ENCODE measurements at places on chromosomes 4 and X.

DNA sequence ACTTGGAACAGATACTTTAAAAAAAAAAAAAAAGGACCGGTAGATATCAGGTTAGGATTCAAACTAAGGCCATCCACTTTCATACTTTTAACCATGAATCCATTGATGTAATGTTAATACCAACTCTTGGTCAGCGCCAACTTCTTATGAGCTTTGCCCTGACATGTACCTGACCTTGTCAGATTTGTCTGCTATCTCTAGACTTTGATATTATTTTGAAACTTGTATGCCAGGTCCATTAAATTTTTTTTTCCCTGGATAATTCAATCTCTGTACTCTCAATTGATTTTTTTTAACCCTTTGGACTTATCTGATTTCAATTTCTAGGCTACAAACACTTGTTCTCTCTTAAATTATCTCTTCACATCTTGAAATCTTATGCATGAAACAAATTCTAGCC is 27.2 kb upstream of the UGT2B7 start:
- DNase-seq: no peak

GRCh38 chr4:7857238-7857701 is 82.4 kb downstream of the AFAP1 start:
- no peak for DNase-seq

- DNase-seq: peak; percentile 25
These were observed 876 bp downstream of the KLHL2 start for GRCh38 chr4:165208221-165208652.

GRCh38 chr4:159722918-159723317 is 620.0 kb downstream of the RAPGEF2 start:
- DNase-seq: no peak

- no peak for DNase-seq
These were observed 60.7 kb upstream of the PAK3 start for GRCh38 chrX:111035256-111035655.

GRCh38 chrX:145716226-145716625 is 101.4 kb upstream of the SLITRK2 start:
- no peak for DNase-seq

- DNase-seq: no peak
These were observed 179.7 kb downstream of the ASMT start for GRCh38 chrX:1794586-1794985.

DNA sequence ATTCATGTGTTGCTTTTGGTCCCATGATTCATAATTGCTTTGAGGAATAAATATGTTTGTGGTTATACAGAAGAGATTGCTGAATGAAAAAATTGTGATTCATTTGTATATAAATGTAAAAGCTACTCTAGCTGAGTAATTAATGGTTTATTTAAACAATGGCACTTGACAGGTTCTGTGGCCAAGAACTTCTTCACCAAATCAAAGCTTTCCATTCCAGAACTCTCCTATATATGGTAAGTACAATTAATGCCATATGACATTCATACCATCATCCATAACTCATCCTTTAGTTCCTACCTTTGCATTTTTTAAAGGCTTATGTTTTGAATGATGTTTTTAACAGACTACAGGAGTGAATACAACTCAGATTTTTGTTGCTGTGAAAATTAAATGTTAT is 105.8 kb downstream of the REPS2 start:
- no peak for DNase-seq

- DNase-seq: no peak
These were observed 127.8 kb downstream of the MAGEE1 start for GRCh38 chrX:76555269-76555668.

- DNase-seq: peak; percentile 7
These were observed 2.0 kb upstream of the CFAP97 start for GRCh38 chr4:185205697-185206342.

DNA sequence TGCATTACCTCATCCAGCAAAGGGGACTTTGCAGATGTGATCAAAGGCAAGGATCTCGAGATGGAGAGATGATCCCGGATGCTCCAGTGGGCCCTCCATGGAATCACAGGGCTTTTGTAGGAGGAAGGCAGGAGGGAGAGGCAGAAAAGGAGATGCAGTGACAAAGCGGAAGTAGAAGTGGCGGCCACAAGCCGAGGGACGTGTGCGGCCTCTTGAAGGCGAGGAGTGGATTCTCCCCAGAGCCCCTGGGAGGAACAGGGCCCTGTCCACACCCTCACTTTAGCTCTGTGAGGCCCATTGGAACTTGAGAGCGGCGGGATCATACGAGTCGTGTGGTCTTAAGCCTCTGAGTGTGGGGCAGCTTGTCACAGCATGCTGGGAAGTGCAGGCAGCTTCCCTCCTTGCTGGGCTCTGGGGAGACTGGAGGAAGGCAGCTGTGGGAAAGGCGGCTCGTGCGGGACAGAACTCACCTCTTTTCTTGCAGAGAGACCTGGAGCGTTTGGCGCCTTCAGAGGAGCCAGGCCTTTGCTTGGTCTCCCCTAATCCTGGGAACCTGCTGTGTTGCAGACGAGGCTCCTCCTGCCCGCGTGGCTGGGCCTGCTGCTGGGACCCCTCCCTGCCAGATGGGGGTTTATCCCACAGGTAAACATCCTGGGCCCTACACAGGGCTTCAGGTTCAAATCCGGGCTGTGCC is 10.2 kb downstream of the SH3TC1 start:
- DNase-seq: no peak

- DNase-seq: peak; percentile 71
These were observed 3.7 kb upstream of the BEX4 start for GRCh38 chrX:103211012-103211715.

GRCh38 chr4:10873809-10874208 is 189.2 kb upstream of the CLNK start:
- no peak for DNase-seq

GRCh38 chr4:122091836-122092405 is 60.2 kb upstream of the BLTP1 start:
- no peak for DNase-seq

GRCh38 chrX:14351611-14352303 is 177.6 kb upstream of the GLRA2 start:
- no peak for DNase-seq

GRCh38 chrX:135484641-135485289 is 35.7 kb upstream of the INTS6L start:
- DNase-seq: peak; percentile 20

DNA sequence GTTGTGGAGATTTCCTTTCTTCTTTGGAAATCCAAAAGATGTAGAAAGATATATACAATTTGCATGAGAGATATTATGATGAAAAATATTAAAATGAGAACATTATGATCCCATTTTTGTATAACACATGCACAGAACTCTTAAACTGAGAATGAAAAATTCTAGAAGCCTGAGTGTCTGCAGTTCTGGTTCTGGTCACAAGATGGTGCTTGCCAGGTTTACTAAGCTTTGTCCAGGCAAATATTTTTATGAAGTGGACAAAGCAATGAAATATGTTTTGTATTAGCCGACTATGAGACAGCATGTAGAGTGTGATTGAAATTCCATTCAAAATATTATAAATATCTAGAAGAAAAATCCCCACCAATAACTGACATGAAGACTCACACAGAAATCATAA is 2.2 kb downstream of the PWWP3B start:
- DNase-seq: no peak

DNA sequence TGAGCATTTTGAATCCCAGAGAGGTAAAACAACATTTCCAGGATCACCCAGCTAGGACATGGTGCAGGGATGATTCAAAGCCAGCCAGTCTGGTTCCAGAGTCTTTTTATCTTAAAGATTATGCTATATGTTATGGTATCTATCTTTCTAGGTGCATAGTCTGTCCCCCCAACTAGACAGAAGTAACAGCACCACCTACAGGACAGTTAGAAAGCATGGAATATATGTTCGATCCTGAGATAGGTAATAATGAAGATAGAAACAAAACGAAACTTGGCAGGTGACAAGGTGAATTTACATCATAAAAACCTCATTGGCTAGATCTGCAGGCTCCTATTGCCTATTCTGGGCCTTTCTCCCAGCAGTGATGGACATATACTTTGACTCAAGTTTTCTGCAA is 723.2 kb downstream of the SMARCA1 start:
- DNase-seq: no peak

GRCh38 chr4:55910140-55910539 is 38.6 kb upstream of the CEP135 start:
- no peak for DNase-seq

DNA sequence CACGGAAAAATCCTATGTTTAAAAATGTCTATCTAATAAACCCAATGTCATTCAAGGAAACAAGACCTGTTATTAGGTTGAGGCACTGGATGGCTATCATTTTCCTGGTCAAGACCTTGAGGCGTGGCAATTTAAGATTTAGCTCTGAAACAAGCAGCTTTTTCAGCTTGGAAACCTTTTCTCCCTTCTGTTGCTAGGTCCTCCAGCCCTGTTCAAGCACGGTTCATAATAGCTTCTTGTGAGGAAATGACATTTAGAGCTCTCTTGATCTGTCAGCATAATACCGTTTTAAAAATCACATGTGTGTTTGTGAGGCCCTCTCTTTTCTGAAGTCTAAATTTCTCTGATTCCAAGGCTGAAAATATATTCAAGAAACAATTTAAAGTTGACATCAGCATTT is 133.6 kb upstream of the GRPR start:
- no peak for DNase-seq

DNA sequence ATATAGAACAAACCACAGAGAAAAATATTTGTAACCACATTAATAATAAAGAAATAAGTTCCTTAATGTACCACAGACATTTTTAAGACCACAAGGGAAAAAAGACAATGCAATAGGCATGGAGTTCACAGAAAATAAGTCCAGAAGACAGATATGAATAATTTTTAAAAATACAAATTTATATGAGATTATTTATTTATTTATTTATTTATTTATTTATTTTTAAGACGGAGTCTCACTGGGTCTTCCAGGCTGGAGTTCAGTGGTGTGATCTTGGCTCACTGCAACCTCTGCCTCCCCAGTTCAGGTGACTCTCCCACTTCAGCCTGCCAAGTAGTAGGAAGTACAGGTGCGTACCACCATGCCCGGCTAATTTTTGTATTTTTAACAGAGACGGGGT is 53.7 kb downstream of the THAP9 start:
- no peak for DNase-seq

GRCh38 chrX:50671661-50672060 is 142.3 kb downstream of the SHROOM4 start:
- DNase-seq: no peak

DNA sequence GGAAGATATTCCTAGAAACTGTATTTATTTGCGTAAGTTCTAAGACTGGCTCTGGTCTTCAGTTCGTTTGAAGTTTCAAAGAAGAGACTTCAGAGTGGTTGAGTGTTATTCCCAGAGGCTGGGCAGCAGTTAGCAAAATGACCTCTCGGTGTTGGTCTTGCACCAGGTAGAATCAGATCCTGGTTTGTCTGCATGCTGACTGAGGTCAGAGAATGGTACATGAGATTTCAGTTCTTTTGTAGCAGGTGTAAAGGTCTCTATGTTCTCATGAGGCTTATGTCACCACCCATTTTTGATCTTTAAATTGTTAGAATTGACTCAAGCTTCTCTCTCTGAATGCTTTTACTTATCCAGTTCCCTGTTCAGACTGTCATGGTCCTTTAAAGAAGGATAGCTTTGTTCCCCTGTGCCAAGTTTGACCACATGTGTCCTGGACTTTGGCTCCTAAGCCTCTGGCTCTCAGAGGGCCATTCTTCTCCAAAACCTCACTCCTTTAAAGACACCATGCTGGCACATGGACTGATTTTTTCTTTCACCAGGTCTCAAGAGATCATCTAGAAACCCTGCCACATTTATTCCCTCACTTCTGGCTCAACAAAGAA is 355.8 kb upstream of the BOD1L1 start:
- DNase-seq: no peak

- DNase-seq: peak; percentile 35
These were observed 1.4 kb downstream of the CD99 start for GRCh38 chrX:2692221-2693112.

GRCh38 chr4:39466747-39467146 is 7.9 kb downstream of the LIAS start:
- no peak for DNase-seq

- no peak for DNase-seq
These were observed 302.4 kb downstream of the IL1RAPL1 start for GRCh38 chrX:28889591-28890090.

GRCh38 chrX:63402106-63402505 is 51.0 kb upstream of the SPIN4 start:
- DNase-seq: no peak

DNA sequence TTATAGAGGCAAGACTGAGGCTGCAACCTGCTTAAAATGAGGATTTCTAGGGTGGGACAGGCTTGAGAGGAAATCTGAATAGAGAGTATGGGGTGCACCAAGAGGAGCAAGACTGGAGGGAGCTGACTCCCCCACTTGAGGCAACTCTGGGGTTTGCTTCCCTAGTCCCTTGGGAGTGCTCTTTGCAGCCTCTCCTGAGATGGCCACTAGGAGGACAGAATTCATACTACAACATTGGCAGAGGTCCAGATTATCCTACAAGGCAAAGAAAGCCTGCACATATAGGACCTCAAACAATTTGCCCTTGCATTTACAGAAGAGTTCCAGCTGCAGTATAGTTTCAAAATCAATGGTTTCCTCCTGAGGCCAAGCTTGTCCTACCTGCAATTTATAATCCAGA is 830.9 kb downstream of the TECRL start:
- no peak for DNase-seq

DNA sequence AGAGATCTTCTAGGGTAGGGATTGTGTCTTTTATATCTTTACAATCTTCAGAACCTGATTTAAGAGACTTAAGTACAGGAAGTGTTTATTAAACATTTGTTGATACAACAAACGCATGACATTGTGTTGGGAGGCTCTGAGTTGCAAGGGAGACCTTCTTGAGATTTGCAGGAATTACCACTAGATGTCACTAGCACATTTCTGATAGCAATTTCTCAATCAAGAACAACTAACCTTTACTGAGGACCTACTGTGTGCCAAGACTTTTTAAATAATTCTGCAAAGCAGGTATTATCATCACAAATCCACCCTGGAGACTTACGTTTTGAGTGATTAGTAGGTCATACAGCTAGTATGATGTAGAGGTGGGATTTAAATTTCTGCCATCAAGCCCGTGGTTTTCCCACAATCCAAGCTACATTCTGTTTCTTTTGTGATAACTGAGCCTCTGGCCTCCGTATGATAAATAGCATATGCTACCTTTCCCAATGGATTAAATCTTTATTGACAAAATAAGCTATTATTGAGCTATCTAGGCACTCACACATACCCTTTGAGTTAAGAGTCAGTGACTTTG is 986.0 kb downstream of the CCSER1 start:
- peak; percentile 28 for DNase-seq

GRCh38 chr4:56253666-56254305 is 133.5 kb downstream of the AASDH start:
- DNase-seq: no peak

DNA sequence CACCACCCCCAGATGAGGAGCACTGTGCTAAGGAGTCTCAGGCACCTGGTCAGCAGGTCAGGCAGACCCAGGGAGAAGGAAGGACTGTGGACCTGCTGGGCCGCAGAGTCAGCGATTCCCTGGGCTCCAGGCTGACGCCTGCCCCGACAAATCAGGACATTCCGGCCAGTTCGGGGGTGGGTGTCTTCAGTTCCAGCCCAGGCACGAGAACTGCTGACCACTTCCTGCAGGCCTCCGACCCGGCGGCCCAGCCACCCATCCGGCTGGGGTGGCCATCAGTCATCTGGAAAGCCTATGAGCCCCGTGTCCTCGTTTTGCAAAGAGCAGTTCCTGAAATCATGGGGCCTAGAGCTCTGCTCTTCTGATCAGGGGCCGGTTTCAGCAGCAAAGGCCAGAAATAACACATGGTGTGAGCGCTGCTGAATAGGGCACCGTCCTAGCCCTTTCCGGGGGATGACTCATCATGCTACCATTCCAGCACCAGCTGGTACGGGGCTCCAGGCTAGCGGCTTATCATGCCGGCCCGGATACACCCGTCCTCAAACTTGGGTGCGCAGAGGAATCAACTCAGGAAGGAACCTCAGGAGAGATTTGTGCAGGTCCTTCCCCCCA is 7.8 kb upstream of the SH3TC1 start:
- peak; percentile 82 for DNase-seq
